Natural killer cell (primary cell): ENCODE measurements at places on chromosomes 16 and 17.

DNA sequence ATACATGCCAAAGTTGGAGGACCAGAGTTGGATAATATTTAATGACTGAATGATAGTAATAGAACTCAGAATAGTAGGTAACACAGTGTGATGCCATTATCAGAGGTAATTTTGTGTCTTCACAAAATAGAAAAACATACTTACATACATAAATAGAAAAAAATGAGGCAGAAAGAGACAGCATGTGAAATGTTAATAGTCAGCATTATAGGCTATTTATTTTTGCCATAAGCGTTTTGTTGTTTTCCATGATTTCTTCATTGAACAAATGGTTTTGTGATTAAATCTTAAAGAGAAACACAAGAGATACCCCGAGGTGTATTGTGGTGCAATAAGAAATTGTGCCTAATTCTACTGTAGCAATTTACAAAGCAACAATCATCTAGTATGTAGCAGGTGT lies 626.3 kb downstream of the KCNJ2 start:
- DNase-seq = no peak

DNA sequence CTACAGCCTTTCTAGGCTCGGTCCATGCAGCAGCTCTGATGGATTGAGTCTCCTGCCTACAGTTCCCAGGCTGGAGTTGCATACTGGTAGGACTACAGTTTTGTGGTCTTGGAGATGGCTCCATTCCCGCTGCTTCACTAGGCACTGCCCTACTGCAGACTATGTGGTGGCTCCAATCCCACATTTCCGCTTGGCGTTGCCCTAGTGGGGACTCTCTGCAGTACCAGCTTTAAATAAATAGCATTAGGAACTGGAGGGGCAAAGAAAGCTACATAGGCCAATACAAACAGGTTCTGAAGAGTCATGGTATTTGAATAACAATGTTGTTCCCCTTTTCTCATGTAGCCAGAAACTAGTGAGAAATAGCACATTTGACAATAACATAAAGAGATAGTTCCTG lies 5.4 kb upstream of the GOSR2 start:
- no peak for DNase-seq

- DNase-seq = no peak
Observed at GRCh38 chr16:50645563-50646220, 35.4 kb downstream of the SNX20 start.

DNA sequence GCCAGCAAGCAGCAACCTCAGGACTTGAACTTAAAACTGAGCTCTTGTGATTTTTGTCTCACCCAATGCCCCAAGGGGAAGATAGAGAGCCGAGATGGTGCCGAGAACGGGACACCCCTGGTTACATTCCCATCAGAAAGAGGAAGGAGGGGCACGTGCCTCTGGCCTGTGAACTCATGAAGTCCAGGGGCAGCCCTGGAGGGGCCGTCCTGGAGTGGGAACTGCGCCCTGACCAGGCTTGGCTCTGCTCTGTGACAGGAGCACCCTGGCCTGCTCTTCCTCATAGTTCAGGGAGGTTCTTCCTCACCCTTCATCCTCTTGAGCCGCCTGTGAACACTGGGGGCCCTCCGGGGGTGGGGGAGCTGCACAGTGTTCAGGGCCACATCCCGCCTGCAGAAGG lies 130.3 kb upstream of the FOXF1 start:
- DNase-seq = no peak

GRCh38 chr16:8583199-8583598 lies 7.1 kb downstream of the TMEM114 start:
- no peak for DNase-seq

GRCh38 chr17:48760411-48760810 lies 31.9 kb upstream of the HOXB13 start:
- DNase-seq = no peak

GRCh38 chr17:45852535-45853297 lies 8.0 kb downstream of the SPPL2C start:
- DNase-seq = peak; percentile 78

DNA sequence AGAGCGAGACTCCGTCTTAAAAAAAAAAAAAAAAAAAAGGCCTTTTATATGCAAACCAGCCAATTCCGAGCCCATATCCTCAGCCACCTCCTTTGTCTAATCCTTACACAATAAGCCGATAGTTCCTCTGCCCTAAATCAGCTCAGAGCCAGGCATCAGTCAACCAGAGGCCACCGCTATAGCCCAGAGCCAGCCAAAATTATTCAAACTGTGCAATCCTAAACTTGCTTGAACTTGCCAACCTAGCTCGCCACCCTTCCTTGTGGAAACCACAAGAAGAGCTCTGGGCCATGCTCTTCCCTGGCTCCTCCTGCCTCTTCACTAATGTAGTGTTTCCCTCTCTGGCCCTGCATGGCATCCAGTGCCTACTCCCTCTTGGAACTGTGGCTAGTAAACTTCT lies 17.7 kb downstream of the ITGAL start:
- DNase-seq = no peak

GRCh38 chr16:74726716-74727115 lies 26.1 kb upstream of the MLKL start:
- DNase-seq = no peak

DNA sequence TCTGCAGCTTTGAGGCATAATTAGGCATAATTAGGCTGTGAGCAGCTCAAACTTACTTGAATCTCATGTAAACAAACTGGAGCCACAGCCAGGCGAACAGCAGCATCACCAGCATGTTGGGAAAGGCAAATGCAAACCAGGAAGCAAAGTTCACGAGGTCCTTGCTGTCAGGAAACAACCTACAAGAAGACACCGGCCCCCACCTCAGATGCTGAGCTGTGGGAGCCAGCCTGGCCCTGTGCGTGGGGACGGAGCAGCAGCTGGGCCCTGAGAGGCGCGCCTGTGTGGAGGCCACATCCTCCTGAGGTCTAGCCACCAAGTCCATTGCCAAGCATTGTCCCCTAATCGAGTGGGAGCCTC lies 12.2 kb downstream of the SLC13A5 start:
- no peak for DNase-seq

DNA sequence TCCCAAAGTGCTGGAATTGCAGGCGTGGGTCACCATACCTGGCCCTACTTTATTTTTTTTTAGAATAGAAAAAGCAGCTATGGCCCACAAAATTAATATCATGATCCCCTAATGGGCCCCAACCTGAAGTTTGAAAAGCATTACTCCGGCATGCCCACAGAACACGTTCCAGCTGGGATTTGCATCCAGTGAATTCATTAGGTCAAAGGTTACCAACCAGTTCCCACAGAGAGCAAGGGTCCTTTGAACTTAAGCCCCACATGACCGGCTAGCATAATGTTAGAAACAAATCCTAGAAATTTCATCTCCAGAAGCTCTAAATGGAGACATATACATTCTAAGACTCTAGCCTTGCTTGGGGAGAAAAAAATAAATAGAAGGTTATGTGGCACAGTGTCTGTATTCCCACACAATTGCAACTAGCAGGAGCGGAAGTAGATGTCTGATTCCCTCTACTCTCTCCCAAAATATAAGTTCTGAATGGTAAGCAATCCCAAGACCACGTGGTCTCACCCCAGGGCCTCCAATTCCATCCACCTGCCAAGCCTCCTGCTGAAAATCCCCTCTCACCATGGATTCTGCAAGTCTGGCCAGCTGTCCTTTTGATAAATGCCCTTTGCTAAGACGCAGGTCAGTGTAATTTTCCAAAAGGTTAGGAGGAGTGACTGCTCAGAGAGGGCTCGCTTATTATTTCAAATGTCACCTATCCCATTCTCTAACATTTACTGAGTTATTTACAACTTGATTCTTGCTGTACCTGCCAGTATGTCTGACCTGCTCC lies 395.8 kb downstream of the NPIPA8 start:
- DNase-seq = no peak

DNA sequence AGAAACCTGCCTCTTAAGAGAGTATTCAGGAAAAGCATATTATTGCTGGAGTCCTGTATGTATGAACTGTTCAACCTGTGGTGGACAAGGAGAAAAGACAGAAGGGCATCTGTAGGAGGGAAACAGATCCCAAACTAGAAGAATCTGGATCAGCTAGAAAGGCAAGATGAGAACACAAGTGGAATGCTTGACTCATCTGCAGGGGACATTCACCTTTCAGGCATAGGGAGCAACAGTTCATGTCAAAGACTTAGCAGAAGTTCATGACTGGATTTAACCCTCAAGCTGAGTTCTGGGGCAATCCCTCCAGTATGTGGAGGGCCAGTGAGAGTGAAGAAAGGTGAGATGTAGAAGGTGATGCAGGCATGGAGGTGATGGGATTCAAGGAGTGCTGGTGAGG lies 135.9 kb upstream of the DYNLRB2 start:
- DNase-seq = no peak

- DNase-seq = no peak
Observed at GRCh38 chr17:83097831-83098230, 18.4 kb downstream of the METRNL start.

- DNase-seq = no peak
Observed at GRCh38 chr17:17119106-17119505, 76.8 kb downstream of the MPRIP start.

- DNase-seq = peak; percentile 17
Observed at GRCh38 chr16:71255721-71256120, 25.2 kb upstream of the HYDIN start.

GRCh38 chr17:81207610-81208581 lies 14.9 kb downstream of the CEP131 start:
- no peak for DNase-seq
